ENCODE measurements at places on chromosomes 7 and 10.
A peak's percentile ranks its signal among the peaks of the same experiment; 100 is the strongest.

- DNase-seq = no peak
Measured at GRCh38 chr7:44313016-44313415, 12.4 kb downstream of the CAMK2B start.

- DNase-seq = no peak
Measured at GRCh38 chr7:56479136-56479535, 362.9 kb upstream of the NUPR2 start.

- DNase-seq = no peak
Measured at GRCh38 chr10:113357681-113358300, 195.1 kb upstream of the HABP2 start.

DNA sequence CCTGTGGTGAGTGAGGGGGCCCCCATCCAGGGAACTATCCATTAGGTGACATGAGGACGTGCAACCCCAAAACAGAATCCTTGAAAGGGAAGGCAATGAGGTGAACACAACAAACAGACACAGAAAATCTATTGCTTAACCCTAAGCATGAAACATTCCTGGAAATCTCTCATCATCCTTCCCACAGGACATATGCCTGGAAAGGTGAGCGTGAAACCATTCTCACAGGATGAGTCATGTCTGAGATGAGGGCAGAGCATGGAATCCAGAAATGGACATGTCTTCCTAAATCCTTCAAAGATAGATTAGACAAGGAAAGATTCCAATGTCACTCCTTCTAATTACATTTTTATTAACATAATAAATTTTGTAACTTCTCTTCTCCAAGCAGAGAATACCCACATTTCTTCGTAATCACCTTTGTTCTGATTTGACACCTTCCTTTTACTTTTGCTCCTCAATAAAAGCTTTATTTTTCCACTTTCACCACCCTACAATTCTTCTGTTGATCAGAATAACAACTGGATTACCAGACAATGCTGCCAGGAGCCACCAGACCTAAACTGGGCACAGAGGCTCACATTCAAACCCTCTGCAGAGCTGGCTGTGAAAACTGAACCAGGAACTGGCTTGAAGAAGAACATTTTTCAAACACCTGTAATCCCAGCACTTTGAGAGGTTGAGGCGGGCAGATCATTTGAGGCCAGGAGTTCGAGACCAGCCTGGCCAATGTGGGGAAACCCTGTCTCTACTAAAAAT lies 67.2 kb downstream of the COBL start:
- DNase-seq = no peak

- DNase-seq = no peak
Measured at GRCh38 chr10:103499881-103500280, 6.4 kb downstream of the NEURL1 start.

GRCh38 chr10:26334232-26334931 lies 103.8 kb upstream of the APBB1IP start:
- DNase-seq = no peak

DNA sequence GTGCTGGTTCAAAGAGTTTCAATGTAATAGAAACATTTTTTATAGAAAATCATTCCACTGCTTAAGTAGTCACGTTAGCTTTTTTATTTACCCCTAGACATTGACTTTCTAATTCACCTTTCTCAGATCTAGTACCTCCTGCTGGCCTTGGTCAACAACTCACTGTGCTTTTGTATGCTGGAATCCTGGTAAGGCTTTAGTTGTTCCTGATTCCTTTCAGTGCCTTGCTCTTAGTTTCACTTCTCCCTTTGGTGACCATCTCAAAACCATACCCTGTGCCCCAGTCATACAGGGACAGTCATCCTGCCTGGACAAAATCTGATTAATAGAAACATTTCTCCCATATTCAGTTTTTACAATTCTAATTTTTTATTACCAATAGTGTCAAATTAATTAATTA lies 130.2 kb downstream of the GPR37 start:
- no peak for DNase-seq

- no peak for DNase-seq
Measured at GRCh38 chr10:113093188-113094113, 143.4 kb downstream of the TCF7L2 start.

DNA sequence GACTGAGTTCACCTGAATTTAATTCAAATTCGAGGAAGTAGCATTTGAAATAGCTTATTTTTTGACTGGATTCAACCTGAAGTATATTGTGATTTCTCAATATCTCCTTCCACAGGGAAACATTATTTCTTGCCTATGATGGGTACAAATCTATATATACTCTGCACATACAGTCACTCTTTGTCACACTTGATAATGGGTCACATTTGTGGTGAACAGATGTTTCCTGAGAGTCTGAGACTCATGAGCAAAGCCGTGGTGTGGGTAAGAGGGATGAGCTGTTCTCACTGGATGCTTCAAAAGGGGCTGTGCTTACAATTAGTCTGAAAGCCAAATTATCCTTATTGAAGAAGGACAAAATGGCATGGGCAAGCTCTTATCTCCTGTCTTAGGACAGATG lies 18.0 kb upstream of the TBXAS1 start:
- DNase-seq = no peak

- no peak for DNase-seq
Measured at GRCh38 chr10:44966129-44966815, 6.7 kb downstream of the RASSF4 start.

DNA sequence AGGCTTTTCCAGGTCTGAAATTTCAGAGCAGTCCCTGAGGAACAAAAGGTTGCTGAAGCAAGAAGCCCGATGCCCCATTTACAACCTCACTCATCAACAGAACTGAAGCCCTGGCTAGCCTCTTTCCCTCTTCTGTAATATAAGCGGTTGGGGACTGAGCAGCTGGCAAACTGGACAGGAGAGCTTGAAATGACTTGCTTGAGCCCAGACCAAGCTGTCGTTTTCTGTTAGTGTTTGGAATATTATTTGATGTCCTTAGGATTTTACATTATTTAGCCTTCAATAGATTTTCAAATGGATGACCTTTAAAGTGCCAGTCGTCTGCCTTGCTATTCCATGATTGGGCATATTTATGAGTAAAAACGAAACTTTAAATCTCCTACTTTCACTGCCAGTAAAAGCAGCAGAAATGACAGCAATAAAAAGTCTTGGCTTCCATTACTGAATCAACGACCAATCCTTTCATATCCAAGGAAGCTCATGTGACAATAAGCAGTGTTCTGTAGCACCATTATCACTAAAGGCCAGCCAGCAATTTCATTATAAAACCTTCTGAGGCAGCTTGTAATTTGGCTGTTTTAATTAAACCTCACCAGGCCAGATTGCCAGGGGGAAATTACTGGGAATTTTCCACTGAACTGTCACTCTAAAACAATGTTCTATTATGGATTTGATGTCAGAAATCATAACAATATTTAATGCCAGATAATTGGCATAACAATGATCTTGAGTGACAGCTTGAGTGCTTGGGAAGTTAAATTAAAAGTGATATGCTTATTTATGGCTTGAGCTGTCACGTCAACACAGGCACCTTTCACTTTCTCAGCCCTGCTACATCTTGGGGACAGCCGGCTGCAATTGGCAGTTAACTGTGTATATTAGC lies 85.9 kb downstream of the LSMEM1 start:
- no peak for DNase-seq

DNA sequence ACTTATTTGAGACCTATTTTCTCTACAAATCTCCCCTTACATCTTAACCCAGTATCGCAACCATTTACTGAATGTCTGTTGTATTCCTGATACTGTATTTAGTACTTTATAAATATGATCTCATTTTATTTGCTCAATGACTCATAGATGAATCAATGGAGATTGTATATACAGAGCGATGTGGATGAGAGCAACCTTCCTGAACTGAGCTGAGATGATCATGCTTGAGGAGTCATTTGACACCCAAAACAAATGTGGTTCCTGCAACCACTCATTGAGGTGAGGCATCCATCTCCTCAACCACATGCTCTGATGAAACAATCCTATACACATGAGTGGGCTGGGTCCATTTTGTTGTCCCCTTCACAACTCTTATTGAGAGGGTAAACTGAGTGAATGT lies 250.0 kb downstream of the CDC14C start:
- DNase-seq = no peak

DNA sequence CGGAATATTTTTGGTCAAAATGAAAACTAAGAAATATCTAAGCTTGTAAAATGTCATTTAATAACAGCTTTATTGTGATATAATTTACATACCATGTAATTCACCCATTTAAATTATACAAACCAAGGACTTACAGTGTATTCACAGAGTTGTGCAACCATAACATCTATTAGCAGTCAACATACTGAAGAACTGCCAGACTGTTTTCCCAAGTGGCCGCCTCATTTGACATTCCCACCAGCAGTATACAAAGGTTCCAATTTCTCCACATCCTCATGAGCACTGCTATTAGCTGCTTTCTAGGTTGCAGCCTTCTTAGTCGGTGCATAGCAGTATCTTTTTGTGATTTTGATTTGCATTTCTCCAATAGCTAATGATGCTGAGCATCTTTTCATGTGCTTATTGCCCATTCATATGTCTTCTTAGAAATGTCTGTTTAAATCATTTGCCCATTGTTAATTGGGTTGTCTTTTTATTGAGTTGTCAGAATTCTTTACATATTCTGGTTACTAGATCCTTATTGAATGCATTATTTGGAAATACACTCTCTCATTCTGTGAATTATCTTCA lies 153.0 kb upstream of the FGFR2 start:
- DNase-seq = no peak

- DNase-seq = no peak
Measured at GRCh38 chr7:131522325-131522930, 34.0 kb downstream of the PODXL start.

DNA sequence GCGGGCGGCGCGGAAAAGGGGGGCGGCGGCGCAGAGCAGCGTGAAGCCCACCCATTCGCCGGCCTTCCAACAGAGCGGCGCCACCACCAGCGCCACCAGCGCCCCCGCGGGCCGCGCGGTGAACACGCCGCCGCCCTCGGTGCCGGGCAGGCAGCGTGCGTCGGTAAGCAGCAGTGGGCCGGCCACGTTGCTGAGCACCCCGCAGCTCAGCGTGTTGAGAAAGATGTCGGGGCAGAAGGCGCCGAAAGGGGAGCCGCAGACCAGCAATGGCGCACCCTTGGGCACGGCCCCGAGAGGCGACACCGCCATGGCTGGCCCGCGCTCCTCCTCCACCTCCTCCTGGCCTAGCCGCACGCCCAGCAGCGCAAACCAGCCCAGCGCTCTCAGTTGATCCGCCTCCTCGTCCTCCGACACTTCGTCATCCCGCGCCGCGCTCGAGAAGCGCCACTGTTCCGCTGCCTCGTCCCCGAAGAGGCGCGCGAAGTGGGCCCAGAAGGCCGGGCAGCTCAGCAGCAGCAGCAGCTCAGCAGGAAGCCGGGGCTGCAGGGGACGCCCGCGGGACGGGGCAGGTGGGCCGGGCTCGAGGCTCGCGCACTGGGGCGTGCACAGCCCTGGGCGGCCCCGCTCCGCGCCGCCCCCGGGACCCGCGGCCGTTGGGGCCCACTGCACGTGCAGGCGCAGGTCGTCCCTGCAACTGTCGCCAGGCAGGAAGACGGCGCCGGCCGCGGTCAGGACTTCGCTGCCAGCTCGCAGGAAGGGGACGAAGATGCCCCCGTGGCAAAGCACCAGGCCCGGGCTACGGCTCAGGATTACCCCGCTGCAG lies 623 bp downstream of the TYSND1 start:
- peak; percentile 69 for DNase-seq

- no peak for DNase-seq
Measured at GRCh38 chr10:89535171-89536012, at the start of gene SLC16A12. Gene SLC16A12, minus strand, starts transcription at chr10:89535594. Its CDS starts 73,016 bp downstream, at chr10:89462578.

- no peak for DNase-seq
Measured at GRCh38 chr10:29563420-29564035, 71.2 kb downstream of the SVIL start.

DNA sequence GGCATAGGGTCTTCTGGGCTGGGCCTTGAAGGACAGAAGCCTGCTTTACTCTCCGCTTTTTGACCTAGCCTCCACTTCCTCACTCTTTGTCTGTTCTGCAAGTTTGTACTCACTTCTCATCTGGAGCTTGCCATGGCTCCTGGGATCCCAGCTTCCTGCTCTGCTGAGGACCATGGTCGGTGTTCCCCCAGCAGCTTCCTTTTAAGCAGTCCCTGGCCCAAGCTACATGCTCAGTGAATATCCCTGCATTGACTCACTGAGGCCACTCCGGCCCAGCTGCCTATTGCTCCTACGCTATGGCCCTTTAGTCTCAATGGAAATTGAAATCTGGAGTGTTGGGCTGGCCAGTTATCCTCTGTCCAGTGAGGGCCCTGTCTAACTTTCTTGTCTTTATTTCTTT lies 427.7 kb downstream of the RPS24 start:
- no peak for DNase-seq

GRCh38 chr7:107850643-107851042 lies 40.3 kb upstream of the DLD start:
- DNase-seq = no peak

DNA sequence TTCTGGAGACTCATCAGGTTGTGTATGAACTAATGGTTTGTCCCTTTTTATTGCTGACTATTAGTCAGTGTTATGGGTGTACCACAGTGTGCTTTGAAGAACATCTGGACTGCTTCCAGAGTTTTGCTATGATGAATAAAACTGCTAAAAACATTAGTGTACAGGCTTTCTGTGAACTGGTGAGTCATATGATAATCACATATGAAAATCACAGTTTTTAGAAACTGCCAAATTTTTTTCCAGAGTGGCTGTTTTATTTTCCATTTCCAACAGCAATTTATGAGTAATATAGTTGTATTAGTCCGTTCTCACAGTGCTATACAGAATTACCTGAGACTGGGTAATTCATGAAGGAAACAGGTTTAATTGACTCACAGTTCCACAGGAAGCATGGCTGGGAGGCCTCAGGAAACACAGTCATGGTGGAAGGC lies 281.2 kb upstream of the VSTM2A start:
- DNase-seq = no peak
